ENCODE measurements at places on chromosomes 12 and 14. TPM values are rescaled to one million over a fixed set of nuclear protein-coding genes. Genes with fewer than 3 reads are reported as not detected.

DNA sequence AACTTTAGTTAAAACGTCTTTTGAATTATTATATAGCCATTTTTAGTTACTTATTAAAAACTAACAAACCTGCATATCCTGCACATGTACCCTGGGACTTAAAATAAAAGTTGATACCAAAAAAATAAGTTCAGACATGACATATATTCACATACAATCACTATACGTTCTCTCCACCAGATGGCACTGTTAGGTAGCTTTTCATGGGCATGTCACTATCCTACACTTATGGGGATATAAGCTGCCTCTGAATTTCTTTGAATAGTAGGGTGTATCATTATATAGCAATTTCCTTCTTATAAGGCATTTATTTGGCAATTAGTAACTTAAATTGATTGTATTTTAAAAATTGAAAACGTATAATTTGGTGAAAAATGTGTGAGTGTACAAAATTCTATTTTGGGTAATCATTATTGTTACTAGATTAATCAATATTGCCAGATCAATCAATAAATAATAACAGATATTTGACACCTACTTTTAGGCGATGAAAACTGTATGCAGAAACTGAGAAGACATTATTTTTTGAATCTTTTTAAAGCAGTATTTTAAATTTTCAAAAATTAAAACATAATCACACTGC is 31.8 kb upstream of the OR10A7 start:
- no peak for DNase-seq

The SNW1 gene
- polyA plus RNA-seq: 34.3 TPM

DNA sequence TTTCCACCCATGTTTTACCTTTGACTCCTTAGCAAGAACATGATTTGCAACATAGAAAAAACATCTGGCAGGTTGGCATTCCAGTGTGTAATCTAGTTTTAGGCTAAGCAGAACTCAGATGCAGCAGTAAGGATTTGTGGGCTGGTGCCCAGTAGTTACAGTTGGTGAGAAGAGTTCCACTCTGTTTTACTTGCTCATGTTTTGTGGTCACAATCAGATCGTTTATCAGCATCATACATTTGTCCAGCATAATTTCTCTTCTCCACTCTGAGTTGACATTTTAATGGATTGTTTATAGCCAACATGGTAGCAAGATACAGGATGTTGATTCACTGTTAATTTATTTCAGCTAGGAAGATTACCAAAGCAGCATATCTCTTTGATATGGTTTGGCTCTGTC is 120.0 kb downstream of the PDE6H start:
- DNase-seq: no peak

The RERG gene
- 6.7 TPM for polyA plus RNA-seq

The PAPLN gene
- polyA plus RNA-seq: 2.9 TPM

Measured in pancreas (tissue), 10 donors.